CD4-positive, alpha-beta T cell treated with Interleukin-15 for 4 hours (primary cell): ENCODE measurements at places on chromosomes 1 and 21.

DNA sequence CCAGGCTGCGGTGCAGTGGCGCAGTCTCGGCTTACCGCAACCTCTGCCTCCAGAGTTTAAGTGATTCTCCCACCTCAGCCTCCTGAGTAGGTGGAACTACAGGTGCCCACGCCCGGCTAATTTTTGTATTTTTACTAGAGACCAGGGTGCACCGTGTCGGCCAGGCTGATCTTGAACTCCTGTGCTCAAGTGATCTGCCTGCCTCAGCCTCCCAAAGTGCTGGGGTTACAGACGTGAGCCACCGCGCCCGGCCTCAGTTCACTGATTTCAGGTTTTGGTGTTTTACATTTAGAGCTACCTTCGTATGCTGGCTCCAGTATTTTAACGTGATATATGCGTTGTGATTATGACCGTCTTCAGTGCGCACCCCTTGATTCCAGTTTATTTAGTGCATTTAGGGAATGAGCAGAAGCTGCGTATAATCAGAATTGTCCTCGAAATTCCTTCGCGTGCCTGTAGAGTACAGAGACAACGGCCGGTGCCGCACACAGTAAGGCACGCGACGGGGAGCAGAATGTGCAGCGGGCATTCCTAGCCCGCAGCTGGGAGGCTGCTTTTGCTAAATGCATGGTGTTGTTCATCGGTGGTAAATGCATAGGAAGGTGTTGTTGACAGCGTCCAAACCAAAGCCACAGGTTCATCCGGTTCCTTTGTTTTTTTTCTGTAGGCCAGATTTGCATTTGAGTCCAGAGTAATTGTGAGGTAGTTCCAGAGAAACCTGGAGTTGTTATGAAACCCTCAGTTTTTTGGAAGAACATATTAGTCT, 48.9 kb upstream of the DIP2A start:
- no peak for DNase-seq

DNA sequence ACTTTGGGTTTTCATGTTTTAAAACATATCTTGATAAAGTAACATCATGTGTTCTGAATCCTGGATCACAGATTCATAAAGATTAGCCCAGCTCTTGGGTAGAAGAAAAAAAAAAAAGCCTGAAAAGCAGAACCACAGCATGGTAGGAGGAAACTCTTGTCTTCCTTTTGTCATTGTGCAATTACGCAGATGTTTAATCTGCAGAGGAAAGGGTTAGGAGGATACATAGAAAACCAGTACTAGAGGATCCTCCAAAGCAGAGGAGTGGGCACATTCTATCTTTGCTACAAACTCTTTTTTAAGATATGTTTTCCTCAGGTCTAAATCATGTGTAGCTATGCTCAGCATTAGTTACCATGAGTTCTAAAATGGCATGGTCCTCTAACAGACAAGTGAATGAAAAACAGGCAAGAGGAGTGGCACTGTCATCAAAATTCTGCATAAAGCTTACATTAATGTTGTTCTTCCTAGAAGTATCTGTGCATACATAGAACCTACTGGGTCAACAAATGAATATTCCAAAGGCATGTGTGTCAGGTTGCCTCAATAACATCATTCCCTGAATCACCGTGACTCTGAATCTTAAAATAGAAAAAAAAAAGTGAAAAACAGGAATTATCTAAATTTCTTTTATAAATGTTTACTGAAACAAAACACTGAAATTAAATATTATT, 107.0 kb downstream of the NME7 start:
- DNase-seq, result no peak

DNA sequence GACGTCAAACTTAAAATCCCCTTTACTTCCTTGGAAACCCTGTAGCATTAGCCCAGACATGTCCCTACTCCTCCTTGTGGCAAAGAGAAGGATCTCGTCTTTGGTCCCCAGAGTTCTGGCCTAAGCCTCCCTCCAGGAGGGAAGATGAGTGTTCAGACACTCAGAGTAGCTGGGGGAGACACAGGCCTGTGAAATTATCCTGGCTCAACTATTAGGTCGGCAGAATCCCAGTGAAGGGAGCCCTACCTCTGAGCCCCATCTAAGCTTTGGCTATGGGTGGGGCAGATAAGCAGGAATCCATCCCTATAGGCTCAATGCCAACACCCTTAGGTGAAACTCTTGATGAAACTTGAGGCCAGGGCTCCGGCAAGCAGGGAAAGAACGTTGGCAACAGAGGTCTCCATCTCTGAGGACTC, 1.7 kb upstream of the SFN start:
- DNase-seq, result no peak

DNA sequence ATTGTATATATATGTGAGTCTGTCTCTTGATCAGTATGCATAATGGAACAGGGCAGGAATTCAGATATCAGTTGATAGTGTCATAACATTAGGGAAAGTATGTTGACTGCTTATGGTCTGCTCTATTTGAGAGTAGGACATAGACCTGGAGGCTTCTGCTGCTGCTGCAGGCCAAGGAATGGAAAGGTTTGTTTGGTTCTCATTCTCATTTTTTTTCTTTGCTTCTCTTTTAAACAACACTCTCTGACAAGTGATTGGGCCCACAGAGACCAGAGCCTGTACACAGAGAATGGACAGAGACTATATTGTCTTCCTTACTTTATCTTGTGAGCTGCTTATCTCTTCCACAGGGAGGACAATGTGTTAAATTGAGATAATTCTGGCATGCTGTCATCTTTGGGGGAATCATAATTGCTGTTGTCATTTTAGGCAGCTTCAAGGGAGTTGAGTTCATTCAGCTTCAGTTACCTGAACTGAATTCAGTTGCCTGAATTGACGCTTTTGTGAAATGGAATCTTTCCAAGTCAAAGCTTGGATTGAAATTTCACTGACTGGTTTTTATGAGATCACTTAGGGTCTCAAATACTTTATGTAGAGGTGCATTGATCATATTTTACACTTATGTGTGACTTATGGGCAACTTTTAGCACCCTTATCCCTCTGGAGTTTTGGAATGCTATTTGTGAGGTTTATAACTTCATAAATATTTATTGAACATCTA, 16.9 kb downstream of the CAP1 start:
- DNase-seq, result no peak

DNA sequence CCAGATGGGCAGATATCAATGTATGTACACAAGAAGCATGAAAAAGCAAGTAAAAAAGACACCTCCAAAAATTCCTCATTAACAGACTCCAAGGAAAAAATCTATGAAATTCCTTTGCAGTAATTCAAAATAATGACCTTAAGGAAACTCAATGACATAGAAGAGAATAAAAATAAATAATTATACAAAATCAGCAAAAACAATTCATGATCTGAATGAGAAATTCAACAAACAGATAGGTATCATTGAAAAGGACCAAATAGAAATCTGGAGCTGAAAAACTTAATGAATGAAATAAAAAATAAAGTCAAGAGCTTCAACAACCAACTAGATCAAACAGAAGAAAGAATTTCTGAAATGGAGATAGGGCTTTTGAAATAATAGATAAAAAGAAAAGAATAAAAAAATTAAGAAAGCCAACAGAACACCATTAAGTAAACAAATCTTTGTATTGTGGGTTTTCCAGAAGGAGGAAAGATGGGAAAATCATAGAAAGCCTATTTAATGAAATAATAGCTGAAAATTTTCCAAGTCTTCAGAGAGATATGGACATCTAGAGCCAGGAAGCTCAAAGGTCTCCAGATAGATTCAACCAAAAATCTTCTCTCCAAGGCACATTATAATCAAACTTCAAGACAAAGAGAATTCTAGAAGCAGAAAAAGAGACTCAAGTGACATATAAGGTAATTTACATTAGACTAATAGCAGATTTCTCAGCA, 52.0 kb upstream of the KCNK1 start:
- no peak for DNase-seq

DNA sequence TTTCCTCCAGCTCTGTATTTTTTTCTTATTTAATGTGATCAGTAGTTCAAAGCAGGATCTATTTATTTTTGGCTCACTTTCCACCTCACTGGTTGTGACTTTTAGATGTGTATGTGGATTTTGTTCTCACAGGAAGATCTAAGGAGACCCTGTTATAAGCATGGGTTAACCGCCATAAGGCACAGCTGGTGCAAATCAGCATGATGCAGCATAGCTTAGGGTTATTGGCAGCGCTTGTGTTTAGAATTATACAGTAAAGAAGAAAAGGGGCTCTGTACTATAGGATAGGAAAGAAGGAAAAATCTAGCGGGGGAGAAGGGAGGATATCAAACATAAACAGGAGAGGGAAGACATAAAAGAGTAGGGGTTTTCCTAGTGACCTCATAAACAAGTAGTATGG, 26.9 kb upstream of the RGL1 start:
- no peak for DNase-seq

DNA sequence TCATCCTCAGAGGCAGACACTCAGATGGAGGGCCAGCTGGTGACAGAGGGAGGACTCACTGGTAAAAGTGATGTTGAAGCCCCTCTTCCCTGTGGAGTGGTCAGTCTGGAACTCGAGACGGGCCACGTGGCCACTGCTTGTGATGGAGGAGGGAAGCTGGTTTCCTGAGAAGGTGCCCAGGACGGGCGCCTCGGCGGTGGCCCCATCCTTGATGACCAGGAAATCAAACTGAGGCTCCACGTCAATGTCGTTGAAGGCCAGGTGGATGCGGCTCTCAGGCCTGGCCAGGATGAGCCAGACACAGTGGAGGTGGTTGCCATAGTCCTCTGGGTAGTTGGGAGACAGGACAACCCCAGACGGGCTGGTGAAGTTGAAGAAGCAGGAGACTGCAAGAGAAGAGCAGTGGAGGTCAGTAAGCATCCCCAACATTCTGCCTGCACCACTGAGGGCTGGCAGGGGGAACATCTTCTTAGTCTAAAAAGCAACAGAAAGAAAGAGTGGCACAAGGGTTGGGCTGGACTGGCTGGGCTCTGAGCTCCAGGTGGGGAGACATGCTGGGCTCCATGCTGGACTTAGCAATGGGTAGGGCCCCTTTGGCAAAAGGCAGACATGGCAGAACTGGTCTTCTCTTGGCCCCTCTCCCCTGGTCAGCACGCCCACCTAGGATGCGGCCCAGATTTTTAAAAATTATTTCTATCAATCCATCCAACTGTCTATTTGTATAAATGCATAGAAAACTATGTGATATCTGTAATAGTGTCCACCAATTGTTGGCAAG, 120.5 kb upstream of the HMGB4 start:
- DNase-seq, result no peak

- DNase-seq, result no peak
Measured at GRCh38 chr1:181541458-181541857, 58.1 kb downstream of the CACNA1E start.

DNA sequence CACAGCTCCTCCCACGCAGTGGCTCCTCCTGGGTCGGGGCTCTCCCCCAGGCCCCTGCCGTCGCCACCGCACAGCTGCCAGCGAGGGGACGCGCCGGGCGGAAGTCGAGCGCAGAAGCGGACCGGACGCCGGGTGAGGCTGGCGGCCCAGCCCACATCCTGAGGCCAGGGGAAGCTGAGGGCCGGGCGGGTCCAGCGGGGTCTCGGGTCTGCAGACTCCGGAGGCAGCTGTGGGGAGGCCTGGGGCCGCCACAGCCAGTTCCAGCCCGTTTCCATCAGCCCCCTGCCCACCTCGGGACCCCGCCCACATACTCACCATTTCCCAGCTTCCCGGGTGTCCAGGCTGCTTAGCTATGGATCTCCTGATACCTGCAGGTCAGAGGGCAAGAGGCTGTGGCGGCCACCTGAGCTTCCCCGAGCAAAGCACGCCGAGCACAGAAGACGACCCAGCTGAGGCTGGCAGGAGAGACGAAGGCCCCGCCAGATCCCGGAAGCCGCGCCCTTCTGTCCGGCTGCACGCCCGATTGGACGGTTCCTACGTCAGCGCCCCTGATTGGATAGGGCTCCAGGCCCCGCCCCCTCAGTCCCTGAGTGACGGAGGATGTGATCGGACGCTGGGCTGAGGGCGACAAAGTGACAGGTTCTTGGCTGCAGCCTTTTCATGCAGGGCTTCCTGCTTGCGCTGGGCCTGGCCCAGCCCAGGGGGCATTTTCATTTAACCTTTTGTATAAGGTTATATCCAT, 38.7 kb upstream of the ZNF124 start:
- peak; percentile 92 for DNase-seq

GRCh38 chr1:14517841-14518180, 80.7 kb upstream of the KAZN start:
- no peak for DNase-seq

DNA sequence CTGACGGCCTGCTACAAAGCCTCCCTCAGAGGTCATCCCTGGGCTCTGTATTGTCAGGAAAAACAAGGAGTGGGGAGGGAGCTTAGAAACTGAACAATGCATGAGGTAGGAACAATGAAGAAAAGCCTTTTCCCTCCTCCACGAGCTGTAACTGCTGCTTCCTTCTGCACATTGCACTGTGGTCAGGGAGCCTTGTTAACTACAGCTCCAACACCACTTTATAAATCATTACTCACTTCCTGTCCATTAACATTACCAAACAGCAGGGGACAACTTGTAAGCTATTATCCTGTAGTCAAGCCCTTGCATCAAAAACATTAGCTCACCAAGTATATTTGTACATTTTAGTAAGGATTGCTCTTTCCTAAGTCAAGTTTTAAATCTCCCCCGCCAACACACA, 336.0 kb upstream of the NR5A2 start:
- DNase-seq, result no peak

GRCh38 chr1:201591981-201592380, 53.1 kb downstream of the NAV1 start:
- DNase-seq, result no peak

- no peak for DNase-seq
Measured at GRCh38 chr1:59133997-59134396, 162.9 kb upstream of the FGGY start.
